ENCODE measurements at places on chromosomes 2 and 18. TPM values are rescaled to one million over a fixed set of nuclear protein-coding genes. Genes with fewer than 3 reads are reported as not detected.

DNA sequence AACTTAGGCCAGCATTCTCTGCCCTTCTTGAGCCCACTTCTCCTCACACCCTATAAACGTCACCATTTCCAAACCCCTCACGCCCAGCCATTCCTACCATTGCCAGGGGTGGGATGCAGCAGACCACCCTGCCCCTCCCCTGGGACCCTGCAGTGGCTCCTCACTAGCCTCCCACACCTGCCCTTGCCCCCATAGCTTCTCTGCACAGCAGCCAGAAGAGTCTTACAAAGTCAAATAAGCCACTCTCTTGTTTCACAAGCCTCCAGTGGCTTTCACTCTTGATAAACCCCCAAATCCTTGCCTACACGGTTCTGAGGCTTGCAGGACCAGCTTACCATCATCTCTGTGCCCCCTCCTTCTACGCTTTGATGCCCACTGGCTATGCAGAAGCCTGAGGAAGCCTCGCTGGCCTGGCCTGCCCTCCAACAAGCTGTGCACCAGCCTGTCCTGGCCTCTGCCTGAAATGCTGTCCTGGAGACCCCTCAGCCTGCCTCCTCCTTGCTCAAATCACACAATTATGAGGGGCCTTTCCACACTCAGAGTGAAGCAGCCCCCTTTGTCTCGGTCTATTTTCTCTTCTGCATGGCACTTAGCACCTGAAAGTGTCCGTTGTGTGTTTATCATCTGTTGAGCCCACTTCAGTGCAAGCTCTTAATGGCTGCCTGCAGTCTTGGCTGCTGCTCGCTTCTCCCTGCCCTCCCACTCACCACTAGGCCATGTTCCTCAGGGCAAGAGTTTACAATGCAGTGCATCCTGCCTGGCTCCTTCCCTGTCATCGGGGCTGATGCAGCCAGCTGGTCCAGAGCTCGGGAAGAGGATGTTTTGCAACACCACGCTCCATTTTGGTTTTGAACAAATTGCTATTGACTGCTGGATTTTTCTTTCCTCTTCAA, 82.6 kb upstream of the RGPD5 start:
- peak; percentile 41 for DNase-seq

GRCh38 chr2:68936427-68936826, 16.3 kb downstream of the GKN2 start:
- DNase-seq, result no peak

- no peak for DNase-seq
Observed at GRCh38 chr2:154686162-154686561, 12.3 kb upstream of the KCNJ3 start.

DNA sequence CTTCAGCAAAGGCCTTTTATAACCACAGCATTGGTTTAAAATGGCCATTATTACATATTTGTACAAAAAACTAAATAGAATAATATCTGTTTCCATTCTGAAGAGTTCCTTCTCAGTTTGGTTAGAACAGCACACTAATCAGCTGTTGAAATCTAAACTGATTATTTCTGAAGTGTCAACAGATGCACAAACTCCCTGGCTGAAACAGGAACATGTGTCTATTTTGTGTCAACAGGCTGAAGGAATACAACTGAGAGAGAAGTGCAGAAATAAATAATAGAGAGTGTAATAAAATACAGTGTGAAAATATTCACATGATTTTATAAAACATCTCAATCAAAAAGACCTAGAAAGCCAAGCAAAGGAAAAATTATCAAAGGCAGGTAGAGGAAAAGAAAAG, 29.7 kb downstream of the IKZF2 start:
- DNase-seq, result no peak

GRCh38 chr2:210611466-210611865, 55.1 kb downstream of the CPS1 start:
- DNase-seq, result no peak

- DNase-seq, result no peak
Observed at GRCh38 chr2:9366026-9366425, 57.3 kb downstream of the ITGB1BP1 start.

DNA sequence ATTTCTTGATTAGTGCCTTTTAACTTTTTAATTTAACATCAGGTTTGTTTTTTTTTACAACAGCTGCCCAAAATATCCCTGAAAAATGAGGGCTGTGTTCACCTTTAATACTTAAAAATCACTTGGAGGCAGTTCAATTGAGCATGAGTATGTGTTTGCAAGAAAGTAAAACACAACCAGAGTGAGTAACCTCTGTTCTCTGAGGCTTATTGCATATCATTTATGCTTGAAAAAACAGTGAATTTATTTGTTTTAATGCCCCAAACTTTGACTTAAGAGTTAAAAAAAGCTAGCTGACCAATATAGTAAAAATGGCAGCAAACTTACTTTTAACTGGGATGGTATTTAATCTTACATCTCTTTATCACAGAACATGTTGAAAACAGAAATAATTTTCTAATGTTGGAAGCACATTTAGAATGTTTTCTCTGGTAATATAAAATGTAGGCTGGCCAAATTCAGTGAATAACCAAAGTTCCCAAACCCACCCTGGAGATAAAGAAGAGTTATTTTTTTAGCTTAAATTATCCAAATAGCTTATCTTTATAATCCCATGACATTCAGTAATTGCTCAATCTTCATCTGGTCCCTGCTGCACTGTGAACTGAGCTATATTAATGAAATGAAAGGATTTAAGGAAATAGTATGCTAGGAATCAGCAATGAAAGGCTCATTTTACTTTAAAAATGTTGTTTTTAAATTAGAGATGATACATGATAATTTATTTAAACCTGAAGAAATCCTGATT, 24.8 kb upstream of the EFEMP1 start:
- DNase-seq, result no peak

- DNase-seq, result no peak
Observed at GRCh38 chr2:145644820-145645302, 1124.9 kb upstream of the ZEB2 start.

- DNase-seq, result no peak
Observed at GRCh38 chr2:28148000-28148399, 244.7 kb upstream of the FOSL2 start.

- DNase-seq, result no peak
Observed at GRCh38 chr2:164984428-164984827, 29.1 kb upstream of the SLC38A11 start.

DNA sequence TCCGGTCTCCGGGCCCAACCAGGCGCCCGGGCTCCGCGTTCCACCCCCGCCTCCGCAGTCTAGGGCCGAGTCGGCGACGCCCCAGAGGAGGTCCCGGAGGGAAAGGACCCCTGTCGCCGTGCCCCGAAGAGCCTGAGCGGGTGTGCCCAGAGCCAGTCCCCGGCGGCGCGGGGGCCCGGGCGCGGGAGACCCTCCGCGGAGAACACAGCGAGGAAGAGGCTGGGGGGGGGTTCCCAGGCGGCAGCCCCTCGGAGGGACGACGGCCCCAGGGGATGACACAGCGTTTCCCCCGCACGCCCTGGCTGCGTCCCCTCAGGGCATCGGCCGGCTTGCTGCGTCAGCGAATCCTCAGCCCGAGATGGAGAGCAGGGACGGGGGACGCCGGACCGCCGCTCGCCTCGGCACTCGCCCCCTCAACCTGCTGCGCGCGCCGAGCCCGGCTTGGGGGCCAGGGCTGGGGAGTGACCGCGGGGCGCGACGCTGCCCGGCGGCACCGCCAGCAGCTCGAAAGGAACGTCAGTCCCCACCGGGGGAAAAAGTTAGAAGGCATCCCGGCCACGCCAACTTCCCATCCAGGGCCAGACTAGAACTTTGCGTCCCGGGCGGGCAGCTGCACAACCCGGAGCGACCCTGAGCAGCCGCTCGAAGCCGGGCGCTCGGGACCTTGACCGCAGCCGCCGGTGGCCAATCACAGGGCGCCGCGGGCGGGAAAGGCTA, 711 bp downstream of the SFXN5 start:
- no peak for DNase-seq

KLHL30 gene
- not detected for total RNA-seq

NPAS2 gene
- 90.1 TPM for total RNA-seq

SPATA3 gene
- not detected for total RNA-seq

LYPD1 gene
- not detected for total RNA-seq

HOXD12 gene
- not detected for total RNA-seq

IL36RN gene
- total RNA-seq, result 31.6 TPM
